GM13977 (cell line): ENCODE measurements at places on chromosomes 11 and 22.

DNA sequence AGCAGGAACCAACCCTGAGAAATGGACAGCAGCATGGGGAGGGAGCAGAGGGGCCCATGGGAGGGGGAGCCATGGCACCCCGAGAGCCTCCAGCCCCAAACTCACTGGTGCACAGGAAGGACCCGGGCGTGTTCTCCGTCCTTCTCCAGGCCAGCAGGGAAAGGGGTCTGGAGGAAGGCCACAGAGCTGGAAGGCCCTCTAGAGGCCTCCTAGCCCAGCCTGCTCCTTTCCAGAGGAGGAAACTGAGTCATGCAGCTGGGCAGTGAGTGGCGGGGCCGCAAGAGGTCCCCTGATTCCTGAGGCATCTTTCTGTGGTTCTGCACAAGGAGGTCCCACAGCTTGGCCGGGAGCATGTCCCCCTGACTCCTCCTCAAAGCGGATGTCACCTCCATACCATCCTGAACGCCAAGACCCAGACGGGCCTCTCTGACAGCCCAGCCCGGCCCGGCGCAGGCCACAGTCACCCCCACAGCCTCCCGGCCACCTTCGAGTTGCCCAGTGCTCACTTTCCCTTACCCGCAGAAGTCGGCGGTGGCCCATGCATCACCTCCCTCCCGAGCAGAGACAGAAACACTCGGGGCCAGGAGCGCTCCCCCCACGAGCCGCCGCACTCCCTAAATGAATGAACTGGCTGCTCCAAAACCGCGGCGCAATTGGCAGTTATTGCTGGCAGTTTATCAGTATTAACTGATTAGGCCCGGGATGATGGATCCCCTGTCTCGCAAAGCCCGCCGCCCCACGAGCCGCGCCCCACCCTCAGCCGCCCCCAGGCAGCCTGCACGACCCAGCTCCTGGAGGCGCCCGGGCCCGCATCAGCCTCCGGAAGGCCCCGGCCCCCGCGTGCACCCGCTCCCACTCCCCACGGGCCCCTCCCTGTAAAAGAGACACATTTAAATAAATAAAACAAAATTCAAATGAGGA, 272.5 kb downstream of the BUD13 start:
- DNase-seq = no peak

DNA sequence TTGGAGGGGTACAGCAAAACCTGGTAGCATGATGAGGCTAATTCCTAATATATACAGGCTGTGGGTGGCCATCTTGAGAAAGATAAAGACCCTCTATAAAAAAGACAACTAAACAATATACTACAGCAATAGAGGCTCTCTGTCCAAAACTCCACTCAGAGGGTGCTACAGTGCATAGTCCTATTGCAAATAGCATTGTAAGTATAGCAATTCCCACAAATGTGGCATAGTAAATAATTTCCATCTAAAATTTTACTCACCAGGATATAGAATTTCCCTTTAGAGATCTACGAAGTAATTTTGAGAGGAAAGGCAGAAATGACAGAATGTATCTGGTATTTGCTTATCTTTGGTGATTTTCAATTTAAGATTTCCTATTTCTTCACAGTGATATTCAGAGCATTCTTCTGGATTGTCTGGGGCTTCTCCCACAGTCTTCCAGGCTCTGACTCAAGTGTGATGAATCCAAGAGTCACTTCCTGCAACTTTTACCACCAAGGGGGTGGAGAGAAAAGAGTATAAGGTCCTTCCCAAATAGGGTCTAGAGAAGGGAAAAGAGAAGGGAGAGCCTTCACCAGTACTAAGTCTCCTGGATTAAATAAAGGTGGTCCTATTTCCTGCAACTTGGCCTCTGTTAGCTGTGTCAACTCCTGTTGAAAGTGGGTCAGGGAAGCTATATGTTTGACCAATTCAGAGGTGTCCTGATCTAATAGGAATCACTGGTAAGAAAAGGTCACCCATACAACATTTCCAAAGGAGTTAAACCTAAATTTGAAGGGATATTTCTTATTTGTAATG, 1054.7 kb upstream of the CNTN5 start:
- DNase-seq = no peak

DNA sequence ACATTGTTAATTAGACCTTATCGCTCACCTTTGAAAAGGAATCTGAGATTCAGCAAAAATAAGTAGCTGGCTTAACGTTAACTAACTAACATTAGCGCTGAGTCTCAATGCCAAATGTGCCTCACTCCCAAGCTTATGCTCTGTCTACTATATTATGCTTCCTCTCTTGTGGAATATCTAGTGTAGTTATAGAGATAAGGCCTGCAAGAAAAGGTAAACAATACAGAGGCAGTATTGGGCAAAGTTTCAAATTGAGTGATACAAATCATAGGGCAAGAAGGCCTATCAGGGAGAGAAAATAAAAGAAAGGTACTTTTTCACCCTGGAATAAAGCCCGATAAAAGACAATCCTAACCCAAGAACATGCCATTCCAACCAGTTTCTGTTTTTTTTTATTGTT, 61.6 kb upstream of the SLC17A6 start:
- DNase-seq = no peak

DNA sequence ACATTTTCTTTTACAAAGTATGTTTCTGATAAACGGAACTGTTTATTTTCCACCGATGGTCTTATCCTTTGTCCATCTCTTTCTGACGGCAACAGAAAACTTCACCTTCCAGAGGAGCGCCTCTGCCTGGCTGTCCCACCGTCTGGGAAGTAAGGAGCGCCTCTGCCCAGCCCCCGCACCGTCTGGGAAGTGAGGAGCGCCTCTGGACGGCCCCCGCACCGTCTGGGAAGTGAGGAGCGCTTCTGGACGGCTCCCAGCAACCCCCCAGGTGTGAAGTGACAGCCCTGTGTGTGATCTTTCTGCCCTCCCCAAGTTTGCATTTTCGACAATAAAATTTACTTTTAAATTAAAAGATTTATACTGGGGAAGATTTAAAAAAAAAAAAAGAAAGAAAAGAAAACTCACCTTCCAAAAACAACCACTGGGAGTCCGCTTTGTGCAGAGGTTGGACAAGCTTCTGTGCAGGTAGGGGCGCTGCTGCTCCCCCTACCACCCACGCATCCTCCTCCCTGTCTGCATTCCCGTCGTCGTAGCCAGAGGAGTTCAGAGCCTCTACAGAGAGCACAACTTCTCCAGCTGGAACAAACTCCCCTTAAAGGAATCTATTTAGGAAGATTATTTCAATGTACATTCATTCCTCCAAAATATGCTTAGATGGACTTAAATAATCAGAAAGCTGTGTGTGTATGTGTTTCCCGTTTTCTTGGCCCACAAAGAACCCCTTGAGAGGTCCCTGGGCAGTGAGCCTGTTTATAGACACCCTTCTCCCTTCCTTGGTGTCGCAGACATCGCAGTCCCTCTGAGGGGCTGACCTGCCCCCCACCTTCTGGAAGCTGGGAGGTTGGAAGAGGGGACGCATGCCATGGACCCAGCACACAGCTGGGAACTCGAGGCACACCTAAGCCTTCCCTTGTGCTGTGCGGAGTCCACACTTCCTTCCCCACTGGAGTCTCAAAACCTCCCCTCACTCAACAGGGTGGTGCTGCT, 849 bp upstream of the APOBEC3B start:
- DNase-seq = no peak

- no peak for DNase-seq
These were observed 131.4 kb upstream of the UBASH3B start for GRCh38 chr11:122523846-122524805.

DNA sequence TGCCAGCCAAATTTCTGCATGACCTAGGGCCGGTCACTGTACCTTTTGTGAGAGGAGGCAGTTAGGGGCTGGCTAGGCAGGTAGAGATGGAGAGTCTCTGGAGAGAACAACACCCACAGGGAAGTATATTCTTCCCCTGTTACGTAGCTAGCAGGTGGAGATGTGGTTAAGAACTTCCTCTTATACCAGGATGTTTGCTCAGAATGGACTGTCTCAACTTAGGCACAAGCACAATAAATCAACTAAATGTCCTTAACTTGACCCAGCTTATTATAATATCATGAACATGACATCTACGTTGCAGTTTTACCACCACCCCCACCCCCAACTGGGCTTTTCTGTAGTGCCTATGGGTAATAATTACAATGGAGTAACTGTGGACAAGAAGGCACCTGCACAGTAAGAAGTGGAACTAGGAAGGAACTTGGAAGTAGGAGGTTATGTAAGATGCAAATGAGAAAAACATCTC, 60.7 kb upstream of the MPEG1 start:
- peak; percentile 38 for DNase-seq

DNA sequence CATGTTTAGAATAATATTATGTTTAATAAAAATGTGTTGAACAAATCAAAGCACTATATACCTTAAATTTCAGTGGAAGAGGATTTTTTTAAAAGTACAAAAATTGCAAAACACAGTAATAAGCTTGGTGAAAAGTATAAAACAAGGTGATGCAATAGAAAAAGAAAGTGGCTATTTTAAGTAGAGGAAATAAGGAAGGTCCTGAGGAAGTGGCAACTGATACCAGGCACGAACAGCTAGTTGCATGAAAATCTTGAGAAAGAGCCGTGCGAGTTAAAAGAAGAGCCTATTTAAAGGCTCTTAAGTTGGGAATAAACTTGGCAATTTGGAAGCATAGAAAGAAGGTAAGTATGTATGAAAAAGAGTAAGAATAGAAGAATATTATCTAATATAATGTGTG, 1679.3 kb downstream of the LRRC4C start:
- no peak for DNase-seq

DNA sequence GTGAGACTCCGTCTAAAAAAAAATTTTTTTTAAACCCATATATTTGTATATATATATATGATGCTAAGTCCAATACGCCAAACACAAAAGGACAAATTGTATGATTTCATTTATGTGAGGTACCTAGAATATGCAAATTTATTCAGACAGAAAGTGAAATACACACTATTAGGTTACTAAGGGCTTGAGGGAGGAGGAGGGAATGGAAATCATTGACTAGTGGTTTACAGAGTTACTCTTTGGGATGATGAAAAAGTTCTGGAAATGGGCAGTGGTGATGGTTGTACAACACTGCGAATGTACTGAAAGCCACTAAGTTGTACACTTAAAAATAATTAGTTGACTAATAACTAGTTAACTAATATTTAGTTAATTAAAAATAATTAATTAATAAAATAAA, 36.2 kb upstream of the FGF3 start:
- DNase-seq = no peak

- DNase-seq = peak; percentile 44
These were observed 74.6 kb upstream of the SUSD2 start for GRCh38 chr22:24106385-24107381.

DNA sequence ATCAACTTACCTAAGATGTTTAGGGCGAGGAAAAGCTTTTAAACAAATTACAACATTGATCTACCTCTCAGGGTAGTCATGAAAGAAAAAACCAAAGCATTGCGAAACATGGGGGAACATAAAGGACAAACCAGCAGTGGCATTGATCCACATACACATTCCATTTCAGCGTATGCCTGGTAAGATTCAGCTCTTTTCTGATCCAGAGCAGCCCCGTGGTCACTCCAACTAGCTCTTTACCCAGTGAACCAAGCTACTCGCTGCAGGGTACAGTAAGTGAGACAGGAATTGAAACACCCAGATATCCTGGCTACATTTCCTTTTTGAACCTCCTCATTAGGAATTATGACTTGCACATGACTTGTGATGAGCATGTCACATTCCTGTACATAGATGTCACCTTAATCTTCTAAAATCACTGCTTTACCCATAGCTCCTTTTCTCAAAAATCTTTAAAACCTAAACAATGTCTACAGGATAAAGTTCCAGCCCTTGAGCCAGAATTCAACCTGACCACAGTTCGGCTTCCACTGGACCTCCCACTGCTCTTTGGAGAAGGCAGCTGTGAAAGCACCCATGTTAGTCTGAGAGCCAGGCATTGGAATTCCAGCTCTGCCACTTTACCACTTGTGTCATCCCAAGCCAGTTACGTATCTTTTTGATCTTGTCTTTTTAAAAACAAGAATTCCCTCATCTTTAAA, 42.9 kb upstream of the AKIP1 start:
- no peak for DNase-seq

DNA sequence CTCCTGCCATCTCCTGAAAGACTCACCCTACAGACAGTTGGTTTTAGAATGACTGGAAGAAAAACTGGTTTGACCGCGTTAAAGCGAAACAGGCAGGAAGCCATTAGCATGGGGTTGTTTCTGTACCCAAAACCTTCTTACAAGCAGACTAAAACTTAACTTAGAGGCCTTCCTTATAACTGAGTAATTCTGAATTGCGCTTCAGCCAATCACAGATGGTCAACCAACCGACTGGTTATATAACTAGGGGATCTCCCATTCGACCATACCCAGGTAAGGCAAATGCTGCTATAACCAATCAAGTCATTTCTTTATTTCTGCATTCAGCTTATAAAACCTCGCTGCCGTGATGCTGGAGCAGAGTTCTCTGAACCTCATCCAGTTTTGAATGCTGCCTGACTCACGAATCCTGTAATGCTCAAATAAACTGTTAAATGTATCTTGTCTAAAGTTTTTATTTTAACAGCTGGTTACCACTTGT, 87.8 kb upstream of the DRD2 start:
- no peak for DNase-seq
